ENCODE measurements at places on chromosomes 1 and 21. TPM values are rescaled to one million over a fixed set of nuclear protein-coding genes. Genes with fewer than 3 reads are reported as not detected.

The DYNLT4 gene
- not detected for total RNA-seq

The LCK gene
- total RNA-seq, result not detected

The SPRR2E gene
- not detected for total RNA-seq

The KRTAP19-3 gene
- not detected for total RNA-seq

The RNU1-2 gene
- under 0.01 TPM for total RNA-seq

The RGS18 gene
- not detected for total RNA-seq

The NBPF20 gene
- total RNA-seq, result 3.2 TPM

The TMEM200B gene
- total RNA-seq, result 12.5 TPM

The OR2T11 gene
- total RNA-seq, result not detected

The PPIAL4G gene
- total RNA-seq, result not detected

All from cardiac ventricle fibroblast (primary cell).